ENCODE measurements at places on chromosomes 2 and 18.

DNA sequence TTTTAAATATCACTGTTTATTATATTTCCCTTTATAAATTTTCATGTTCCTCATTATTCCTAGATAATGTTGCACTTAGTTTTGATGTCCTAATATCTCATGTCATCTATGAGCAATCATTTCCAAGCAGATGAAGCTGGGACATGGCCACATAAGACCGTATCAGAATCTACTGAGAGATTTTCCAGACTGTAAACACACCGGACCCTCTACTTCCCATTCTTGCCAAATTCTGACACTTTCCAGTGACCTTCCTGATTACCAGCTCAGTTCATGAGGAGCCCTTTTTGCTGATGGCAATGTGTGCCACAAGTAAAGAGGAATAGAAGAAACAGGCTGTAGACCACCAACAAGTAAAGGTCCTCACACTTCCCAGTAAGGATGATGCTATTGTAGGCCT, 20.3 kb upstream of the PDE1A start:
- DNase-seq = no peak

DNA sequence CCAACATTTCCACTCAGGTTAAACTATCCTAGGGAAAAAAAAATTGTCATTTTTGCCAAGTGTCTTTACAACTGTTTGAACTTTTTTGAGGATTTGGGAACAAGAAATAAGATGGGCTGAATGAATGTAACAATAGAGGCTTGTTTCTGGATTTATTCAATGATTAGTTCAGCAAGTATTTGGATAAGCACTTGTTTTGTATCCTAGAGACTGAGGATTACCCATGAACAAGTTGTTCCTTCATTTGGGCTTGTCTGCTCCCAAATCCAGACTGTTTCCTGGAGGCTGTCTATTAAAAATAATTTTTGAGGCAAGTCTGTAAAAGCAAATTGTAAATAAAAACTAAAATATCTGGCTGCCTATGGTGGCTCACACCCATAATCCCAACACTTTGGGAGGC, 62.0 kb upstream of the CSRNP3 start:
- DNase-seq = no peak

GRCh38 chr18:59566533-59566971, 130.7 kb downstream of the CCBE1 start:
- DNase-seq = no peak

DNA sequence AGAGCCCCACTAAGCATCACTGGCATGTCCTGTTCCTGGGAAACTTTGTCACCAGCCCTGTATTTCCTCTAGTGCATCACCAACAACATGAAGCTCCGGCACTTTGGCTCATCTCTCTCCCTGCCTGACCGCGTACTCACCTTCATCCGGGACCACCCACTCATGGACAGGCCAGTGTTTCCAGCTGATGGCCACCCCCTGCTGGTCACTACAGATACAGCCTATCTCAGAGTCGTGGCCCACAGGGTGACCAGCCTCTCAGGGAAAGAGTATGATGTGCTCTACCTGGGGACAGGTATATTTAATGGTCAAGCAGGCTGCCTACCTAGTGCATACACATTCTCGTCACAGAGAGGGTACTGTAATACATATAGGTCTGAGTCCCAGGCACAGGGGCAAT, 21.0 kb downstream of the SEMA4F start:
- no peak for DNase-seq

DNA sequence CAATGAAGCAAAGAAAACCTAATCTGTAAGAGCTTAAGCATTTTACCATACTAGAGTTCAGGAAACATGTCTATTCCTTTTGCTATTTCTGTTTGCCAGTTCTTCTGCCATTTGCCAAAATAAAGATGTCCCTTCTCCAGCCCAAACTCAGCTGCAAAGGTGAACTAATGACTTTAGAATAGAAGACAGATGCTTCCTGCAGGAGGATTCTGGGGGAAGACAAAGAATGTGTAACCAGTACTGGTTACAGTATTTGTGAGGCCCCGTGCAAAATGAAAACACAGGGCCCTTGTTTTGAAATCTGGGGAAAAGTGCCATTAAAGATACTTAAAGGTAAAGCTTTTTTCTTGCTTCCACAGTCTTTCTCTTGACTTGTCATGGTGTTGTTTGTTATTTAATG, 34.3 kb upstream of the MTX2 start:
- no peak for DNase-seq

GRCh38 chr2:201383136-201383535, 26.0 kb upstream of the FLACC1 start:
- no peak for DNase-seq
